Naive thymus-derived CD8-positive, alpha-beta T cell (primary cell): ENCODE measurements at places on chromosomes 1 and 21. TPM values are rescaled to one million over a fixed set of nuclear protein-coding genes. Genes with fewer than 3 reads are reported as not detected.

Gene MIS18A
- polyA plus RNA-seq: 14.0 TPM

Gene EPHA2
- polyA plus RNA-seq: not detected

Gene THAP3
- 26.5 TPM for polyA plus RNA-seq

Gene GBP2
- 98.3 TPM for polyA plus RNA-seq

Gene FHAD1
- not detected for polyA plus RNA-seq

Gene LRRC3
- 0.06 TPM for polyA plus RNA-seq

DNA sequence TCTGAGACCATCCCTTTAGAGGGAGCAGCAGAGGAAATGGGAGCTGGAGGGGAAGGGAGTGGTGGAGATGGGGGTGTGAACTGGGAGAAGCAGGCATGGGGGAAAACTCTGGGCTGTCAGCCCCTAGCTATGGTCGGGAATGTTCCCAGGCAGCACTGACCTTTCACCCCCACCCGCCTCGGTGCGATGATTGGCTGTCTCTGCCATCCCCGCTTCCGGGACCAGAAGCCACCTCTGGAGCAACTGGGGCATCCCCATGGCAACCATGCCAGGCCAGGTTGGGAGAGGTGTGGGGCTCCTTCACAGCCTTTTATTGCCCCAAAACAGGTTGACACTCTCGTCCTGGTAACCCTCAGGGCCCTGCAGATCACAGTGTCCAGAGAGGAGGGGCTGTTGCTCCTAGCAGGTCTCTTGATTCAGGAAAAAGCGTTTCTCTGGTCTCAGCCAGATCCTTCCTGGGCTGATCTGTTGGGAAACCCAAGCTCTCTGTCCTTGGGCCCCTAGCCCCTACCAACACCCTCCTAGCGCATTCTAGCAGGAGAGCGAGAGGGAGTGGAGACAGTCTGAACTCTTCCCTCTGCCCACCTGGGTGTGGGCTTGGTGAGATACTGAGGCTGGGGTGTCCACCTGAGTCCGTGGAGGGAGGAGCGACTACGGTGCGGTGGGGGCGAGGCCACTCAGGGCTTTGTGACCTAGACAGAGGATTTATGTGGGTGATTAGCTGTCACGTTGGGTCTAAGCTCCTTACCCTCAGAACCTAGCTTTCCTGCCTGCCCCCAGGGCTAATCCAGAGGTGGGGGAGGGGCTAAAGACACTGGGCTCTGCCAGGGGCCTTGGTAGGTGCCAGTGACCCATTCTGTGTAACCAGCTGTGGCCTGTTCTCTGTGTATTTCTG, 12.2 kb upstream of the SLC6A9 start:
- no peak overlapping the region for H3K4me3 ChIP-seq
- H3K4me1 ChIP-seq: peaks cover 8% of the 10 kb centered on the region
- H3K36me3 ChIP-seq: no peaks in the 10 kb centered on the region

DNA sequence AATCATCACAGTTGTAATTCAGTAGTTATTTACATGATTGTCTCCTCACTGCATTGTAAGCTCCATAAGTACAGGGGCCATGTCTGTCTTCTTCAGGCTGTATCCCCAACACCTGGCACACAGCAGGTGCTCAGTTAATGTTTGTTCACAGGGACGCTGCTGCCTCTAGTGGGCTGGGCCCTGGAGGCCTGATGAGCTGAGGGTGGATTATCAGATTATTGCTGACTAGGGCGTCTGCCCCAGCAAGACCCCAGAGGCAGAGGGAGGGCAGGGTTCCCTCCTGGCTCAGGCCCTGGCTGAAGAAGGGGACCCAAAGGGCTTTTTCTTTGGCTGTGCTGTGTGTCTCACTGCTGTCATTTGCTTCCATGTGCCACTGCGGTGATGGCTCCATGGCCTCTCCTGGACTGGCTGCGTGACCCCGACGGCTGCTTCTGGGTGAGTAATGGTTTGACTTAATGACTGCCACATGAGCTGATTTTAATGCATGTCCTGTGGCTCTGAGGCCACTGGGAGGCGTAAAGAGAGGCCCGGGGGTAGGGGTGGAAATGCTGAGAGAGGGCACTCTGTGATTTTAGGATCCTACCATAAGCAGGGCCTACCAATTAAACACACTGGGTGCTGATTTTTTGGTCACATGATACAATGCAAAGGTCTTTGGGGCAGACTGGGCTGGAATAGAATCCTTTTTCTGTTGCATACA, 20.8 kb upstream of the EPB41 start:
- no peaks in the 10 kb centered on the region for H3K27me3 ChIP-seq
- peaks cover 15% of the 10 kb centered on the region for H3K4me1 ChIP-seq
- DNase-seq: no peak
- H3K4me3 ChIP-seq: no peak overlapping the region
- no peaks in the 10 kb centered on the region for H3K36me3 ChIP-seq

DNA sequence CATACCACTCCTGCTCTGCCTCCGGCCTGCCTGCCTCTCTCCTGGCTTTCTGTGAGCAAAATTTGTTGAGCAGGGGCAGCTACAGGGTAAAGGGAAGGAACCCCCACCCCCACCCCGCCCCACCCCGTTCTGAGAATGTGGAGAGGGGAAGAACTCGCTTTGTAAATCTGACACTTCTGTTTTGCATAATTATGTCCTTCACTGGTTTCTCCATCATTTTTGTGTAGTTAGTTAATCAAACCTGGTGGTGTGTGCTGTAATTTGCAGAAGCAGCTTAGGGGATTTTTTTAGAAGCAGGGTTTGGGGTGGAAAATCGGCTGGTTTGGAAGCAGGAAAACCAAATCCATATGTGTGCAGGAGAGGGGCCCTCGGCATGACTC, 58.1 kb upstream of the TMEM51 start:
- no peak overlapping the region for H3K27ac ChIP-seq
- no peak overlapping the region for H3K4me3 ChIP-seq
- peaks cover 9% of the 10 kb centered on the region for H3K27me3 ChIP-seq
- H3K4me1 ChIP-seq: peaks cover 12% of the 10 kb centered on the region
- no peak for DNase-seq

GRCh38 chr1:101820071-101820470, 176.7 kb downstream of the OLFM3 start:
- H3K27ac ChIP-seq: no peak overlapping the region
- DNase-seq: no peak
- no peak overlapping the region for H3K4me3 ChIP-seq
- H3K36me3 ChIP-seq: no peaks in the 10 kb centered on the region
- H3K27me3 ChIP-seq: no peaks in the 10 kb centered on the region

GRCh38 chr1:36964830-36965229, 69.5 kb downstream of the GRIK3 start:
- no peak overlapping the region for H3K27ac ChIP-seq
- no peaks in the 10 kb centered on the region for H3K36me3 ChIP-seq
- no peak overlapping the region for H3K4me3 ChIP-seq
- H3K27me3 ChIP-seq: peaks cover 5% of the 10 kb centered on the region
- no peak for DNase-seq
- no peaks in the 10 kb centered on the region for H3K4me1 ChIP-seq

DNA sequence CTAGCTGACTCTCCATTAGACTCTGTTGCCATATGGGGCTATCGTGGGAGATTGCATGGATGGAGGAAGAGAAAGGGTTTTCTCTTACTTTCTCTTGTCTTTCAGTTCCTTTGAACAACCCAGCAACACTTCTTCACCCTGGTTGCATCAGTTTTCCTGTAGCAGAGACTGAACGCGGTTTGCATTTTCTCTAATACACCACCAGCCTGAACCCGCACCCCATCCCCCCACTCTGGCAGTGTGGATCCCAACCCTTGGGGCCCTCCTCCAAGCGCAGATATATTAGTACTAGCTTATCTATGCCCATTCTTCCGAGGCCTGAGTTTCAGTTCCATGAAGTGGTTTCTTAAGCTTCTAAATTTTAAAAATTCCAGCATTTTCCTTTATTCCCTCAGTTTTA, 12.6 kb downstream of the DR1 start:
- peaks cover 26% of the 10 kb centered on the region for H3K36me3 ChIP-seq
- no peak for DNase-seq
- H3K27me3 ChIP-seq: no peaks in the 10 kb centered on the region
- H3K4me1 ChIP-seq: peaks cover 75% of the 10 kb centered on the region
- peak overlapping the region; percentile 10 for H3K27ac ChIP-seq
- H3K4me3 ChIP-seq: no peak overlapping the region

- no peaks in the 10 kb centered on the region for H3K36me3 ChIP-seq
- DNase-seq: no peak
- H3K4me3 ChIP-seq: no peak overlapping the region
- H3K27ac ChIP-seq: no peak overlapping the region
- H3K4me1 ChIP-seq: no peaks in the 10 kb centered on the region
- H3K27me3 ChIP-seq: no peaks in the 10 kb centered on the region
Observed at GRCh38 chr1:218642033-218642948, 297.2 kb downstream of the TGFB2 start.
